Stimulated activated CD4-positive, alpha-beta T cell treated with anti-CD3 and anti-CD28 coated beads, Interleukin-15, amount 100 ng/mL, for 48 hours (primary cell): ENCODE measurements at places on chromosomes 2 and 18.

- DNase-seq = no peak
Measured at GRCh38 chr2:130743278-130743677, 12.1 kb upstream of the AMER3 start.

DNA sequence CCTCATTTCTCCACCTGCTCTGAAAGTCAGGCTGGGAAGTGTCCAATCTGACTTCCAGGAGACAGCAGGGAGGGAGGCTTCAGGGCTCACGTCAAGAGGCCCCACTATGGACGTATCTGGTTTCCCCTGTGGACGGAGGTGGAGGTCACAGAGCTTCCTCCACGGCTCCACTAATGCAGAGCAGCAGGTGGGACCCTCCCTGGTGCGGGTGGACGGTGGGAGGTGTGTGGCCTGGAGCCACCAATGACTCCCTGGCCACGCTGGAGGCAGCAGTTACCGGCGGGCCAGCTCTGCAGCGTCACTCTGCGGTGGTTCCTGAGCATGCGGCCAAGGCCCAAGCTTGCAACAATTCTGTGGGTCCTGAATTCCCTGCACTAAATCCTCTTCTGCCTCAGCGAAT is 9.0 kb downstream of the CRACDL start:
- no peak for DNase-seq

GRCh38 chr2:128585706-128586105 is 267.0 kb upstream of the HS6ST1 start:
- no peak for DNase-seq

- no peak for DNase-seq
Measured at GRCh38 chr2:6352906-6353515, 512.7 kb downstream of the CMPK2 start.

GRCh38 chr2:240168546-240169361 is 28.3 kb upstream of the OTOS start:
- DNase-seq = no peak

DNA sequence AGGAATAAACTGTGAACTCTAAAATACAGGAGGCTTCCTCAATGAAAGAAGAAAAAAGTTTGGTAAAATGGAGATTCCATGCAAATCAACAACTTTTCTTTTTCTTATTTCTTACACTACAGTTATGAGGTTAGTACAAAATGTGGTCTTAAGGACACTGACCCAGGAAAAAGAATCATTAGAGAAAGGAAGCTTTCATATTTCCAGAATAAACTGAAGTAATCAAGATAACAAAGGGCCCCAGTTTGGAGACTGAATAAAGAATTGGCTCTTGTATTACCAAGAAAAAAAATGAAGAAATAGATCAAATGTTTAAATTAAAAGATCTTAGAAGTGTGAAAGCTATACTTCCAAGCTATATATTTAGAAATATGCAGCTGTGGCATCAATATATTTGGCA is 72.3 kb downstream of the SLC66A3 start:
- DNase-seq = no peak

GRCh38 chr2:142572346-142573132 is 304.9 kb upstream of the KYNU start:
- DNase-seq = no peak

DNA sequence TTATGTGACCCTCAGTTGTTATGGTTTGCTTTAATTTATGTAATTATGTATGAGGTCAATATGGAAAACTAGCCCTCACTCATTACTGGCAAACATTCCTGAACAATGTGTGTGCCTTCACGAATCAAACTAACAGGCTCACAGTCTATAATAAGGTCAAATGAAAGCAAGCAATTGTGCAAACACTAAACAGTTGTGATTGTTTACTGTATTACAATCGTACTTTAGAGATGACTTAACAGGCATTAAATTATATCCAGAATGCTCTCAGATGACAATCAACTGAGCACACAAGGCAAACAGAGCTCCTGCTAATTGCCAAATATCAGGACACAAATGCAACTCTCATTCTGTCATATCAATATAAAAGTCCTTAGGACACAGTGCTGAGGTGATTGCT is 29.5 kb downstream of the COL5A2 start:
- DNase-seq = no peak

DNA sequence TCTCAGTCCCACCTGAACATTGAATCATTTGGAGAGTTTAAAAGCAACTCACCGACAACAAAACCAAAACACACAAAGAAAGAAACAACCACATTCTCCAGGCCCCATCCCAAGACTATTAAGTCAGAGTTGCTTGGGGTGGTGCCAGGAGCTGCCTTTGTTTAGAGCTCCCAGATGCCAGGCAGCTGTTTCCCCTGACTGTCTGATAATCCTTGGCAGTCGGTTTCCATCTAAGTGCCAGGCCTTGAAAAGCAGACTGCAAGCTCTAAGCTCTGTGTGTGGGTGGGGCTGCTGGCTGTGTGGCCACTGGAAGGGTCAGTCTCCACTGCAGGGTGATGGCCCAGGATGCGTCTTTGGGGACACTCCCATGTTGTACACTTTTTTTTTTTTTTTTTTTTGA is 255.3 kb upstream of the AGAP1 start:
- DNase-seq = no peak

GRCh38 chr2:201070948-201071478 is 458 bp downstream of the HYCC2 start:
- no peak for DNase-seq
